ENCODE measurements at places on chromosomes 13 and 19. TPM values are rescaled to one million over a fixed set of nuclear protein-coding genes. Genes with fewer than 3 reads are reported as not detected.

KCNJ14 gene
- total RNA-seq, result 0.23 TPM

- no peak overlapping the region for H3K27ac ChIP-seq
- H3K27me3 ChIP-seq, result no peaks in the 10 kb centered on the region
- H3K4me3 ChIP-seq, result no peak overlapping the region
These were observed 6.0 kb downstream of the CKAP2 start for GRCh38 chr13:52461265-52461664.

DNA sequence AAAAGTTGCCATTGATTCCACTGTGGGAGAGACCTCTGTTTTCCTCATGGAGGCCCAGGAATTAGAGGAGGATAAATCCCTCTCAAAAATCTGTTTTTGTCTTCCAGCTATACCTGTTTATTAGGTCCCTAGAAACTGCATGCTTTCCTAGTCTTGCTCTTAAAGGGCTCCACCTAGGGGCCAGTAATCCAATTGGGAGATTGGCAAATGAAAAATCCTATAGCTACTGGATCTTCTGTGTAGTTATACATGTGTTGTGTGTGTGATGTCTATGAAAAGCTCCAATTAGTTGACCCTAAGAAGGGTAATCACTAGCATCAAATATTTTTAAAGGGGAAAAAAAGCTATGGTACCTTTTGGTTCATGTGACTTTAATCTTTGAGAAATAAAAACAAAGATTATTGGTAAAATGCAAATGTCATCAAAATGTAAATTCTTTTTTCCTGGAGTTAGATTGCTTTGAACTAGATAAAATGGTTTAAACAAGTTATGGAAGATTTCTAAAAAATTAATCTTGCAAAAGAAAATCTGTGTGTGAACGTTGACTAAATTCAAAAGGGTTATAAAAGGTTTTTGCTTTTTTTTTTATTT lies 63.4 kb upstream of the C1QTNF9B start:
- no peak for DNase-seq
- no peaks in the 10 kb centered on the region for H3K4me1 ChIP-seq
- H3K27me3 ChIP-seq, result no peaks in the 10 kb centered on the region
- H3K27ac ChIP-seq, result no peak overlapping the region

- no peaks in the 10 kb centered on the region for H3K36me3 ChIP-seq
- H3K4me1 ChIP-seq, result peaks cover 7% of the 10 kb centered on the region
- H3K27ac ChIP-seq, result peak overlapping the region; percentile 69
- DNase-seq, result no peak
- H3K27me3 ChIP-seq, result no peaks in the 10 kb centered on the region
These were observed 82.8 kb downstream of the INSR start for GRCh38 chr19:7211191-7211951.

GRCh38 chr13:33381180-33381579 lies 95.6 kb upstream of the STARD13 start:
- H3K36me3 ChIP-seq, result no peaks in the 10 kb centered on the region
- no peak for DNase-seq
- H3K27ac ChIP-seq, result no peak overlapping the region
- no peaks in the 10 kb centered on the region for H3K4me1 ChIP-seq
- no peaks in the 10 kb centered on the region for H3K27me3 ChIP-seq
- H3K4me3 ChIP-seq, result no peak overlapping the region

DNA sequence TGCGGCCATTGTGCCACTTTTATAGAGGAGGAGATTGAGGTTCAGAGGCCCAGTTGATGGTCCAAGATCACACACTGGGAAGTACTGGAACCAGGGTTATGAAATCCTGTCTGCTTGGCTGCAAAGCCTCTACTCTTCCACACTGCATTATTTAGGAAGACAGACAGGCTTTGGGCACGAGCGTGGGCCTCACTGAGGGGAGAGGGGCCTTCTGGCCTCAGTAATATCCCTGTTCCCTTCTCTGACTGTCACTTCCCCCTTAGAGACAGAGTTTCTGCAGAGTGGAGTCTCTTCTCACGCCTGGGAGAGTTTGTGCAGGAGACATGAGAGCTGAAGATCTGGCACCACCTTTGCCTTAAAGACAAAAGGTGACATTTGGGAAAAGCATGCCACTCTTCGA lies 49.0 kb upstream of the PNMA8B start:
- no peaks in the 10 kb centered on the region for H3K36me3 ChIP-seq
- no peaks in the 10 kb centered on the region for H3K27me3 ChIP-seq
- H3K27ac ChIP-seq, result no peak overlapping the region
- peaks cover 3% of the 10 kb centered on the region for H3K4me1 ChIP-seq
- DNase-seq, result no peak
- H3K4me3 ChIP-seq, result no peak overlapping the region

DNA sequence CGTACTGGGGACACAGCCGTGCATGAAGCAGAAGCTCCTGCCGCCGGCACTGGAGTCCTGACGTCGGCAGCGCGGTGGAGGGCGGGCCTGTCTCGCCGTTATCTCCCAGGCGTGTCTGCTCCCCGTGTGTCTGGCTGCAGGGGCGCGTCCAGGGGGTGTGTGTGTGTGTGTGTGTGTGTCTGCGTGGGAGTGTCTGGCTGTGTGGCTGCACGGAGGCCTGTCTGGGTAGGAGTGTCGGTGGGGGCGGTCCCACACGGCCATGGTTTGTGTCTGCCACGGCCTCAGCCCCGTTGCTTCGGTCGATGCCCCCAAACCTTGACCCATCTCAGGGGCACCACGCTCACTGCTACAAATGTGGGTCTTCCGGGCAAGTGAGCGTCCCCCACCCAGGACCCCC lies 18.3 kb downstream of the ARID3A start:
- H3K27me3 ChIP-seq, result no peaks in the 10 kb centered on the region
- no peak overlapping the region for H3K27ac ChIP-seq
- DNase-seq, result peak; percentile 93
- no peak overlapping the region for H3K4me3 ChIP-seq
- H3K4me1 ChIP-seq, result peaks cover 19% of the 10 kb centered on the region

CCNA1 gene
- total RNA-seq, result 0.09 TPM

NLRP7 gene
- total RNA-seq, result not detected

DNA sequence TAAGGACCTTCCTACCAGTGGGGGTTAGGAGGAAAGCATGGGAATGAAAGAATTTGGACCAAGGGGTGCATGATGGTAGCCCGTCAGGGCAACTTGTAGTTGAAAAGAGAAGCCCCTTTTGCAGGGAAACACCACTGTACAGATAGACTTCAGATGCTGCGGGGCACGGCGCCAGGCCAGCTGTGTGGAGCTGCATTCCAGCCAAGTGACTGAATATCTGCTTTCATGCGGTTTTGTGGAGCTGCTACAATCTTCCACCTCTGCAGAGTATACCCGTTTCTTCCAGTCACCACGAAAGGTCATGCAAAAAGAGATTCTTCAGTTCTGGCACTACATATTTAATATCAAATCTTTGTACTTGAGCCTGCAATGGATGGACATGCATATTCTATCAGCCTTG lies 104.7 kb downstream of the RGCC start:
- no peaks in the 10 kb centered on the region for H3K36me3 ChIP-seq
- H3K27me3 ChIP-seq, result no peaks in the 10 kb centered on the region
- DNase-seq, result no peak
- H3K4me1 ChIP-seq, result no peaks in the 10 kb centered on the region
- no peak overlapping the region for H3K27ac ChIP-seq

SLAIN1 gene
- 7.9 TPM for total RNA-seq

GRCh38 chr19:2255982-2256685 lies at the start of gene JSRP1:
TSS of gene JSRP1 (minus strand) at chr19:2256417. CDS start at chr19:2255314, 1,103 bp downstream.
- H3K4me3 ChIP-seq, result no peak within 1 kb of the TSS
- H3K36me3 ChIP-seq, result no peaks in the 10 kb centered on the region
- no peak within 1 kb of the TSS for H3K27ac ChIP-seq
- H3K4me1 ChIP-seq, result peaks cover 16% of the 10 kb centered on the region
- H3K27me3 ChIP-seq, result peaks cover 2% of the 10 kb centered on the region

DNA sequence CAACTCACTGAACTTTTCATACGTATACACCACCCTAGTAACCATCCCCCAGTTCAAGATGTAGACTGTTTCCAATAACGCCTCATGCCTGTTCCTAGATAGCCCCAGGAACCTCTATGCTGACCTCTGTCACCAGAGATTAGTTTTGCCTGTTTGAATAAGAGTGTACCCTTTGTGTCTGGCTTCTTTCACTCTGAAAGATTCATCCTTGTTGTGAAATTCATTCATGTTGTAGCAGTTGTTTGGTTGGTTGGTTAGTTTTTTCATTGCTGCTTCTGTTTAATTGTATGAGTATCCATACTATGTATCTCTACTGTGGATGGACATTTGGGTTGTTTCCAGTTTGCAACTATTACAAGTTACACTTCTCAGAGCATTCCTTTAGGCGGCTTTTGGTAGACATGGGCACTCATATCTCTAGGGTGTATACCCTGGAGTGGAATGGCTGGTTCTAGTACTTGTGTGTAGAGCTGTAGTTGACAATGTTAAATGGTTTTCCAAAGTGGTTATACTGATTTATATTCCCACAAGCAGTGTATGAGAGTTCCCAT lies 1.6 kb downstream of the RNASEH2B start:
- no peak for DNase-seq
- no peaks in the 10 kb centered on the region for H3K27me3 ChIP-seq
- no peak overlapping the region for H3K4me3 ChIP-seq
- H3K4me1 ChIP-seq, result peaks cover 23% of the 10 kb centered on the region

DNA sequence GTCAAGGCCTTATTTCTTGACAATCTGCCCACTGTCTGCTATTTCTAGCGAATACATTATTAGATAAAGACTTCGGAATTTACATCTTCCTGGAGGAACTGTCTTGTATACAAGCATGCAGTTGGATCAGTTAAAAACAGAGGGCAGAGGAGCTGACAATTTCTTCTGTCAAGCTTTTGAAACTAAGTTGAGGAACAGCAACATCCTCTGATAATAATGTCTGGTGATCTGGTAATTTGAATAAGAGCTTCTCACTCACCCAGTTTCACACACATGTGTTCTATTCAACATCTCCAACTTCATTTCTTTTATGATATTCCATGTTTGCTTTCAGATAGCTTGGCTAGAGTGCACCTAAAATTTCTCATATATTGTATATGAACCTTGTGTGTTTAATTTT lies 50.2 kb downstream of the MTMR6 start:
- H3K4me1 ChIP-seq, result no peaks in the 10 kb centered on the region
- H3K27ac ChIP-seq, result no peak overlapping the region
- H3K27me3 ChIP-seq, result no peaks in the 10 kb centered on the region
- no peak overlapping the region for H3K4me3 ChIP-seq
- no peaks in the 10 kb centered on the region for H3K36me3 ChIP-seq

- H3K27ac ChIP-seq, result no peak overlapping the region
- DNase-seq, result no peak
- H3K27me3 ChIP-seq, result no peaks in the 10 kb centered on the region
- no peaks in the 10 kb centered on the region for H3K36me3 ChIP-seq
- H3K4me3 ChIP-seq, result no peak overlapping the region
These were observed 24.7 kb downstream of the URI1 start for GRCh38 chr19:29966588-29967249.

NAPSA gene
- 0.28 TPM for total RNA-seq

GRCh38 chr13:44331912-44332851 lies 41.4 kb upstream of the SERP2 start:
- H3K36me3 ChIP-seq, result no peaks in the 10 kb centered on the region
- no peaks in the 10 kb centered on the region for H3K27me3 ChIP-seq
- no peak overlapping the region for H3K4me3 ChIP-seq
- H3K4me1 ChIP-seq, result no peaks in the 10 kb centered on the region
- no peak for DNase-seq
- peak overlapping the region; percentile 12 for H3K27ac ChIP-seq

KLF5 gene
- total RNA-seq, result 0.61 TPM

DNA sequence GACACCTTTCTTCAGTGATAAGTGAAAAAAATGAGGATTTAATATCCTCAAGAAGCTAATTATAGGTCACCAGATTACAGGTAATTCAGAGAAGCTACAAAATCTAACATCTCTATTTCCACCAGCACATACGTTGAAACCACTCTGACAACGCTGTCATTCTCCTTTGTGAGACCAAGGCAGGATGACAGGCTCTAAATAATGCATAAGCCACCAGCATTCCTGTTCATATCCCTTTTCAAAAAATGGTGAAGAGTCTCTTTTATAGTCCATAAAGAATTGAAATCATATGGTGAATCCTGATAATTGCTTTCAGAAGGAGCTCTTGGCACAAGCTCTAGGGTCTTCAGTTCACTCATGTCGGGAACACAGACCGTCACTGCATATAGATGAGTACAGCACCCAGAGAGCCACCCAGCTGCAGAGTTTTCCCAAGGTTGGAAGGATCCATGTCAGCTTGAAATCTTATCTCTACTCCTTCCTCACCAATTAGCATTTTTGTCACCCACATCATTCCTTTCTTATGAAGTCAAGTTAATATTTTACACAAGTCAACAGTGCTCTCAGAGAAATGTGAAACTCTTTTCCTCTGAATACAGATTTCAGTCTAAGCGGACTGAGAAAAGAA lies 431.4 kb downstream of the TBC1D4 start:
- H3K36me3 ChIP-seq, result no peaks in the 10 kb centered on the region
- no peak for DNase-seq
- H3K27ac ChIP-seq, result no peak overlapping the region
- no peaks in the 10 kb centered on the region for H3K27me3 ChIP-seq
- no peak overlapping the region for H3K4me3 ChIP-seq

GRCh38 chr19:16325161-16325527 lies 518 bp downstream of the KLF2 start:
- peak; percentile 46 for DNase-seq
- peaks cover 4% of the 10 kb centered on the region for H3K4me1 ChIP-seq
- H3K36me3 ChIP-seq, result peaks cover 1% of the 10 kb centered on the region
- peak overlapping the region; percentile 69 for H3K27ac ChIP-seq
- H3K4me3 ChIP-seq, result peak overlapping the region; percentile 73

DNA sequence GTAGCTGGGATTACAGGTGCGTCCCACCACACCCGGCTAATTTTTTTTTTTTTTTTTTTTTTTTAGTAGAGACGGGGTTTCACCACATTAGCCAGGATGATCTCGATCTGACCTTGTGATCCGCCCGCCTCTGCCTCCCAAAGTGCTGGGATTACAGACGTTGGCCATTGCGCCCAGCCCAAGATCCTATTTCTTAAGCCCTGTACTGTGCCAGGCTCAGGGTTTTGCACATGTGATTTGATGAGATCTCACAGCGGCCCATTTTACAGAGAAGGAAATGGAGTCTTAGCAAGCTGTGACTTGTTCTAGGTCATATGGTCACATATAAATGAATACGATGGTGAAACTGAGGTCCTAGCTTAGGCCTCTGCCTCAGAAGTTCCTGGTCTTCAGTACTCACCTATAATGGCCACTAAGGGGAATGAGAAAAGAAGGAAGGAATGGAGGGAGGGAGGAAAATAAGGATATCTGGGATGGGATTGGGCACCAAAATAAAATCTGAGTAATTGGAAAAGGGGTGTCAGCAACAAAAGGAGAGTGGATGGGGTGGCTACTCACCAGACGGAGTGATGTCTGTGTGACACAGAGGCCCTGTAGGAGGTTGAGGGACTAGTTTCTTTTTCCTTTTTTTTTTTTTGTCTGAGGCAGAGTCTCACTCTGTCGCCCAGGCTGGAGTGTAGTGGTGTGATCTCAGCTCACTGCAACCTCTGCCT lies 1.3 kb downstream of the OSCAR start:
- H3K4me1 ChIP-seq, result peaks cover 15% of the 10 kb centered on the region
- H3K4me3 ChIP-seq, result no peak overlapping the region
- DNase-seq, result no peak
- no peaks in the 10 kb centered on the region for H3K36me3 ChIP-seq

- no peak overlapping the region for H3K4me3 ChIP-seq
- no peak for DNase-seq
- H3K4me1 ChIP-seq, result peaks cover 23% of the 10 kb centered on the region
- no peaks in the 10 kb centered on the region for H3K36me3 ChIP-seq
These were observed 216 bp downstream of the SH2D3A start for GRCh38 chr19:6767081-6767356.

- H3K4me3 ChIP-seq, result no peak overlapping the region
- peaks cover 15% of the 10 kb centered on the region for H3K4me1 ChIP-seq
- no peaks in the 10 kb centered on the region for H3K36me3 ChIP-seq
- no peak overlapping the region for H3K27ac ChIP-seq
- no peak for DNase-seq
- no peaks in the 10 kb centered on the region for H3K27me3 ChIP-seq
These were observed 9.2 kb downstream of the SHD start for GRCh38 chr19:4288091-4288777.
